Psoas muscle (tissue), 8 donors: ENCODE measurements at places on chromosomes 11 and 22. TPM values are rescaled to one million over a fixed set of nuclear protein-coding genes. Genes with fewer than 3 reads are reported as not detected.

DNA sequence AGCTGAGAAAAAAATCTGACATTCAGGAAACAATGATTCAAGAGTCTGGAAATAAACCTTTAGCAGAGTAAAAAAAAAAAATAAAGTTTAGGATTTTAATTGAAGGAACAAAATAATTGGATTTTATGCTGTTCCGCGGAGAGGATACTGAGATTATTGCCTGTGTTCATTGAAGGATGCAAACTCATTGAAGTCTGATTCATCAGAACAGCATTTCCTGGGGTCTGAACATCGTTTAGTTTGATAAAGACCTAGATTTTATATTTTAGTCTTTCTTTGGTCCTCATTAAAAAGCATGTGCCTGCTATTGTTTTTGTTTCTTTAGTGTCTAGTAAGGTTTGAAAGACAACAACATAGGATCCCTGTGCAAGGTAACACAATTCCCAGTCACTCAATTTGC lies 4.5 kb downstream of the TLCD5 start:
- DNase-seq: no peak

- no peak for DNase-seq
Observed at GRCh38 chr22:19957445-19957844, 15.8 kb upstream of the TXNRD2 start.

DNA sequence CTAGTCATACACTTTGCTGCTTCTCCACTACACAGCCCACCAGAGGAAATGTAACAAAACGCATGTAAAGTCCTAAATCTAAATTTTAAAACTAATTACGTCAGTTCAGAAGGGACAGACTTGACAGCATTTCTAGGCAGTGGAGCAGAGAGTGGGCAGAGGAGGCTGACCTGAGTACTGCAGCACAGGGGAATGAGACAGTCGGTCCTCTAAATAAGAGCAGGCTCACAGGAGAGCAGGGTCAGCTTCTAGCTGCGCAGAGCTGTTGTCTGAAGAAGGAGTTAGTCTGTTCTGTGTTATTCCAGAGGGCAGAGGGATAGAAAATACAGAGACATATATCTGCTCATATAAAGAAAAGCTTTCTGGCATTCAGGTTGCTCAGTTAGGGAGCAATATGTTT lies 40.3 kb downstream of the JHY start:
- no peak for DNase-seq

DNA sequence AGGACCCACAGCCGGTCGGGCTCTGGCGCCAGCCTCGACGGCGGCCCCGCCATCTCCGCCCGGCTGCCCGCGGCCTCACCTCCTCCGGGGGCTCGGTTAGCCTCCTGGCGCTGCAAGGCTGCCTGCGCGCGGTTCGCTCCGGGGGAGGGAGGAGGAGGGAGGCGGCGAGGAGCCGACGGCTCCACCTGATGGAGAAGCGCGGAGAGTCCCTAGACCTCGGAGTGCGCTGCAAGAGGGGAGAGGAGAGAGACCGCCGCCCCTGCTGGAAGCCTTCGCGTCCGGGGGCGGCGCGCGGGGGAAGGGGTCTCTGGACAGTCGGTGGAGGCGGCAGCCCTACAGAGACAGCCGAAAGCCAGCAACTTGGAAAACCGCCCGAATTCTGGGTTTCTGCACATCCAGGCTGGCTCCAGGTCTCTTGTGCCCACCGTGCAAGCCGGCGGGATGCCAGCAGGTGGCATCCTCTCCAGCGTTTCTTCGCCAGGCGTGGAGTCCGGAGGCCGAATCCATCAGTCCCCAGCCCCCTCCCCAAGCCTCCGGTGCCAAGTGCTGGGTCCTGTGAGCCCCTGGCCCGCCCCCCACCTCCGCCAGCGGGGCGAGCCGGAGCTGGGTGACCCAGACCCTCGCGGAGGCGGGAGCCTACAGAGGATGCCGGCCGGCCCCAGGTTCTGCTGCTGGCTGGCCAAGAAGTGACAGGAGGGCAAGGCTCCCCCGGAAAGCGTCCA lies 2.9 kb upstream of the KIRREL3 start:
- no peak for DNase-seq

DNA sequence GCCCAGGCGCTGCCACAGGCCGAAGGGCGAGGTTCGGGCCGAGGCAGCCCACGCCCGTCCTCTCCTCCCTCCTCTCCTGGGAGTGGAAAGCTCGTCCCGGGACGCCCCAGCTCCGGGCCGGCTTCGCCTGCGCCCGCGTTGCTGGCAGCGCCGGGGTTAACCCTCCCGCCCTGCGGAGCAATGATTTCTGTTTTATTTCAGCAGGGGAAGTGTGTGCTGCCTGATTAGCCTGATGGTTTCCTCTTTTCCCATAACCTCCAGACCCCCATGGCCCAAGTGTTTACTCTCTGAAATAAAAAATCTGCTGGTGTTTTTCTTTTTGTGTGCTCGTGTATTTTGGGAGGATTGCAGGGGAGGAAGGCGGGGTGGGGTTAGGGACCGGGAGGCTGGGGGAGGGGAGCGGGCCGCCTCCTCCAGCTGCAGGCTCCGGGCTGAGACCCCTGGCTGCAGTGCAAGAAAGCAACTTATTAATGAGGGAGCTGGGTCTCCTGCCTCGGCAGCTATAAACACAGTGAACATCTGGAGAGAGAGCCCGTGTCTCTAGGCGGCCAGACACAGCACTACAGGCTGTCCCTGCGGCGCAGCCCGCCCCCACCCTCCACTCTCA lies 38.6 kb downstream of the ETS1 start:
- DNase-seq: peak; percentile 62

DNA sequence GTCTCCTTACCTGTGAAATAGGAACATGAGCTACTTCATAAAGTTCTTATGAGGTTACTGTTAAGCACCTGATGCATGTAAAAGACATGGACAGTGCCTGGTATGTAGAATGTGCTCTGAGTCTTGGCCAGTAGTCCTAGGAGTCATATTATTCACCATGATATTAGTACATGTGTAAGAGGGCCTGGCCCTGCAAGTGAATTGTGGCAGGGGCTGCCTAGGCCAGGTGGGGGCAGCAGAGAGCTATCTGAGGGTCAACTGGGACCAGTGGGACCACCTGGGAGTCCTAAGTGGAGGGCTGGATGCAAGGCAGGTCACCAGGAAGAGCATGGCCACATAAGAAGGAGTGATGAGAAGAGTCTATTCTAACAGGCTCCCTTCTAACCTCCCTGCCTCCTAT lies 529.5 kb downstream of the SOX6 start:
- peak; percentile 64 for DNase-seq

- DNase-seq: no peak
Observed at GRCh38 chr22:48396091-48396784, 1431.4 kb downstream of the BRD1 start.

DNA sequence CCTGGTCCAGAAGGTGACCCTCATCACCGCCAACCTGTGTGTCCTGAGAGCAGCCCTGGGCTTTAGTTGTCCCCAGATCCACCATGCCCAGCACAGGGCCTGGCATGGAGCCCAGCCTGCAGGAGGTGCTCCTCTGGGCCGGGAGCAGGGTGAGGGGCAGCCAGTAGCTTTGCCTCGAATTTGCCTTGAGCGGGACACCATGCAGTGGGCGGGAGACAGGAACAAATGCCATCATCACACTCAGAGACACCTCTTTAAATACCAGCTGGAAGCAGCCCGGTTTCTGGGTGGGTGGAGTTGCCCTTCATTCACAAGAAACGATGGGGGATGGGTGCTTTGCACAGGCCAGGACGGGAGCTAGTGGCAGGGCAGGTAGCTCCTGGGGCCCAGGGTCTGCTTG lies 19.3 kb downstream of the FLRT1 start:
- DNase-seq: no peak

DNA sequence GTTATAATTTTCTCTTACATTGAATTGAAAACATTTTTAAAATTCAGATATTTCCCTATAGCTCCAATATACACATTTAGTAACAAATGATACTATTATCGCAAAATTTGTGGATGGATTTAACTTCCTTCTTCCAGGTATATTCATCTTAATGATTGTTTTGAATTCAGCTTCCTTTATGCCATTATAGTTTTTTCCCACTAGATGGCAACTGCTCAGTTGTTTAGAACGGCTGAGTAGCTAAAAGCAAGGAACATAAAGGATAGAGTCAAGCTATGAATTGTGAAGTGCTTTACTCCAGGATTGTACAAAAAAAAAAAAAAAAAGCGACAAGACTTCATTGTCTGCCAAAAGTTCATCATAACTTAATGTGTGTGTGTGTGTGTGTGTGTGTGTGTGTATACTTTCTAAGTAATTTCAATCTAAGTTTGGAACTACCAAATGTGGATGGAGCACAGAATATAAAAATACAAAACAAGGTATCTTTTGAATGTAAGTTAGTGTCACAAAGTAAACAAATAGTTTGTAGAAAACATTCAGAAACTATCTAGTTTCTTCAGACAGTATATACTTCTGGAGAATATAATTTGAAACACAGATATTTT lies 846.4 kb downstream of the DLG2 start:
- DNase-seq: no peak

- peak; percentile 71 for DNase-seq
Observed at GRCh38 chr22:40348025-40348658, 1.8 kb downstream of the ADSL start.

DNA sequence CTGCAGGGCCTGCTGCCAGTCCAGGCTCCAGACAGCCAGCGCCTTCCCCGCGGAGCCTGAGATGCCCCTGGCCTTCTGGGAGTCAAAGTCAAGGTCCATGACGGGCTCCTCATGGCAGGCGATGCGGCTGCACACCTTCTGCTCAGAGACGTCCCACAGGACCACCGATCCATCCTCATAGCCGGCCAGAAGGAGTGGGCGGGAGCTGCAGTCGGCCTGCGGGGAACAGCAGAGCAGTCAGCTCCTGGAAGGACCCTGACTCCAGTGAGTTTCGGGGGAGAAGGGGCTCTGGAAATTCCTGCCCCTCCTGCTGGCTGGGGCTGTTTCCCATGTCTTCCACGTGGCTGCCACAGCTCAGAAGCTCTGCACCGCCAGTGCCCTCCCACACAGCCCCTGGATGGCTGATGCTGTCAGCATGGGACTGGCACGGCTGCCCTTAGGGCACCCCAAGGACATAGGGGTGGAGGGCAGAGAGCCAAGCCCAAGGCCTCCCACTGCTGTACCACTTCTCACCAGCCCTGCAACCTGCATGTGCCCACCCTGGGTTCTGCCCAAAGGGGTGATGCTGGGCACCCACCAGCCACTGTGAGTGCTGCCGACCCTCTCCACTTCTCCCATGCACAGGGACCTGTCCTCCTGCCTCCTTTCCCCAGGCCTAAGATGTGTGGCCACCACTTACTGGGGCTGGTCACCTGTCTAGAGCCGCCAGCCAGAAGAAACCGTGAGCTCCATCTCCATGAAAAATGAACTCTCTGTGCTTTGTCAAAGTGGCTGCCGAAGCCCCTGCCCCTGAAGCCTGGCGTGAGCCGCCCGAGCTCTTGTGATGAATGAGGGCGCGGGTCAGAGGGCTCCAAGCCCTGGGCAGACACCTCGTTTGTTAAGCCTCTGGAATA lies 41.7 kb downstream of the TBX1 start:
- peak; percentile 46 for DNase-seq

DNA sequence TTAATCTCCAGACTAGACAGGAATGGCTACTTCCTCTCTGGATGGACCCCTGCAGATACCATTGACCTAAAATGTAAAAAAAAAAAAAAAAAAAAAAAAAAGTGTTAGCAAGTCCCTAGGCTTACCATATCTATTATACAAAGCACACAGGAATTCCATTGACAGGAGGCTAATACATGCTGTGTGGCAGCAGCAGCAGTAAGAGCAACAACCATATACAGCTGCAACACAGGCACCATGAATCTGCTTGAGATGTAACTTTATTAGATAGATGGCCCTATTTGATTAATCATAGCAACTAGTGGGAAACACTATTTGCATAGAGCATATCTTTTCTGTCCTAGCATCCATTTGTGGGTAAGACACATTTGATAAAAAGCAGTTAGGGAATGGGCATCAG lies 1447.1 kb downstream of the FAM181B start:
- DNase-seq: no peak

GRCh38 chr22:23068096-23068831 lies 2.1 kb upstream of the GNAZ start:
- peak; percentile 39 for DNase-seq

DNA sequence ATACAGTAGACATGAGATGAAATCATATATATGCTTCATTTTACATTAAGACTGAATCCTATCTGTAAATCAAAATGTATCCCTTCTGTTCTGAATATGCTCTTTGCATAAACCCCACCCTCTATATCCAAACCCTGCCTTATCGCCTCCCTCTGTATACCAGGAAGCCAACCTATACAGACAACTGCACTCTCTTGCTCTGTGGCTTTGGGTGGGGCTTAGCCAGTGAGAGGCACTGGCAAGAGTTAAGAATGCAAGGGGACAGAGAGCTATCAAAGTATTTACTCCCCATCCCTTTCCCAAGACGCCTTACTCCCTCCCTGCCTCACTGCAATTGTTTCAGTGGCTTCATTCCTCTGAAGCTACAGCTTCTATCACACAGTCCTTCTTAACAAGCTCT lies 309.8 kb downstream of the TTC28 start:
- DNase-seq: no peak

DNA sequence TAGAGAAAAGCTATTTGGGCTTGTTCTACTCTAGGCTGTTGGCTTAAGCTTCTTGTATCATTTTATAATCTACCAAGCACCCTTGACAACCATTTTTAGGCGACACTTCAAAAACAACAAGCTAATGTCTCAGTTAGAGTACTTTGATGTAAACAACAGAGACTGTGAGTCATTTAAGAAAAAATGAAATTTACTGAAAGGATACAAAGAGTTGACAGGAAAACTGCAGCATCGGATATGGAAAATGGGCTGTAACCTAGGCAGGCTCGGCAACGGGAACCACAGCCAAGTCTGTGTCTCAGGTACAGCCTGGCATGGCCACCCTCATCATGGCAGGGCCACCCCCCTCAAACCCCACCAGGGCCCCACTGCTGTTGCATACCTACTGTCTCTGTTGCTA lies 4.4 kb upstream of the RNF169 start:
- DNase-seq: no peak

GRCh38 chr11:2437516-2437915 lies 6.8 kb downstream of the TRPM5 start:
- DNase-seq: peak; percentile 4

Gene ISX
- total RNA-seq: not detected

Gene CCDC157
- total RNA-seq: 0.59 TPM

Gene PTPRJ
- 4.1 TPM for total RNA-seq

Gene GLB1L2
- total RNA-seq: 0.39 TPM

Gene OR51F1
- total RNA-seq: not detected

Gene IRAG1
- total RNA-seq: 3.9 TPM

Gene ELFN2
- not detected for total RNA-seq

Gene APOBEC3F
- 0.57 TPM for total RNA-seq

Gene APOBEC3H
- total RNA-seq: not detected

Gene RHOD
- total RNA-seq: 20.8 TPM

Gene KIRREL3
- not detected for total RNA-seq

Gene RGL4
- total RNA-seq: 0.40 TPM

Gene PDE3B
- 0.59 TPM for total RNA-seq

Gene ZBED5
- total RNA-seq: 32.3 TPM

Gene AMOTL1
- total RNA-seq: 335 TPM
